Activated CD8-positive, alpha-beta memory T cell treated with anti-CD3 and anti-CD28 coated beads for 4 hours (primary cell): ENCODE measurements at places on chromosomes 7 and 10.

- no peak for DNase-seq
Measured at GRCh38 chr10:117370205-117370604, 5.0 kb downstream of the PDZD8 start.

DNA sequence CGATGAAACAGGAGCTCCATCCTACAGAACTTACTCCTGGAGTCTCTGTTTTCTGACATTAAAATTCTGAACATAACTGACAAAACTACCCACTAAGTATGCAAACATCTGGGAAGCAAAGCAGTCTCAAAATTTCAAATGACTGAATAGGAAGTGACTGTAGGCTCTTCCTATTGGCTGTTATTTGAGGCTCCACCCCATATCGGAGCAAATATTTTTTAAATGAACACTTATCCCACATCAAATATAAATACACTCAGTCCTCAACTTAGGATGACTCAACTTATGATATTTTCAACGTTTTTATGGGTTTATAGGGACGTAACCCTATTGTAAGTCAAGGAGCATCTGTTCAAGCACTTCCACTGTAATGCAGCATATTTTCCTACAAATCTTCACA is 8.8 kb downstream of the HSPA12A start:
- DNase-seq = no peak

DNA sequence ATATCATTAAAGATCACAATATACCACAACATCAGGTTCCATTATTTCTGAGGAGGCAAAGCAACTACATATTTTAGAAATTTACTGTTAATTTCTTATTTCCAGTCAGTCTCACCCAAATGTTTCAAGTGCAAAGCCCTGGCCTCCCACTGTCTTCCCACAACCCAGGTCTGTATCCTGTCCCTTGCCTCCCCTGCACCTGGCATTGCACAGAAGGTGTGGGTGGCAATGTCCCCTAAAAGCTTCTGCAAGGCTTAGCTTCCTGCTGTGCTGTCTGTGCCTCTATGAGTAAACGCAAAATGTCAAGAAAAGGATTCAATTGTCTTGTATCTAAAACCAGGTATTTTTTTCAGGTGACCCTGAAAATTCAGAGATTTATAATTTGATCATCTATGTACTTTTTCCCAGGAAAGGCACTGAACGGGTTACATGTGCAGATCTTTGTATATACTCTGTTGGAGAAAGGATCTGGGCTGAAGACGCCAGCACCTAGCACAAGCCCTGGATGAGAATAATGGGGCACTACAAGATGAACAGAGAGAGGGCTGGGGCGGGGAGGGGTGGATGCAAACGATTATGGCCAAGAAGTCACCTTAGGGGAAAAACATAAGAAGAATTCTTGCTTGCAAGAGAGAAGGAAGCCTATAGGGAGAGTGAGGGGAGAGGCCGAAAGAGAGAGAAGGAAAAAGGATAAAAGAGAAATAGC is 3.1 kb upstream of the ANTXRL start:
- DNase-seq = no peak

- DNase-seq = no peak
Measured at GRCh38 chr10:84608126-84608525, 279.7 kb downstream of the CCSER2 start.

DNA sequence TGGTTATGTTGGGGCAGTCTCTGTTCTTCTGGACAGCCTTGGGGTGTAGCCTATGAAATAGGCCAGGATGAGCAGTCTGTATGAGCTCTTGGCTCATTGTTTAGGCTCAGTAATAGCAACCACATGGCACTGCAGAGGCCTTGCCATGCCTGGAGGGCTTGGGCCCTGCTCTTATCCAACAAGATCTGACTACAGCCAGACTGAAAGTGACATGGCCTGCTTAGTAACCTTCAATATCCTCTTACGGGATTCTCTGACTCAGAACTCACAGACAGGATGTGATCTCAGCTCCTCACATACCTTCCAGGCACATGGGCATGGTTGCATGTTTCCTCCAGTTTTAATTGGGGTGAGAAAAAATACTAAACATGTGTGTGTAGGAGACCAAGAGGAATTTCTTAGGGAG is 289.3 kb downstream of the PTEN start:
- DNase-seq = no peak

GRCh38 chr10:100022403-100022802 is 12.7 kb upstream of the DNMBP start:
- no peak for DNase-seq

DNA sequence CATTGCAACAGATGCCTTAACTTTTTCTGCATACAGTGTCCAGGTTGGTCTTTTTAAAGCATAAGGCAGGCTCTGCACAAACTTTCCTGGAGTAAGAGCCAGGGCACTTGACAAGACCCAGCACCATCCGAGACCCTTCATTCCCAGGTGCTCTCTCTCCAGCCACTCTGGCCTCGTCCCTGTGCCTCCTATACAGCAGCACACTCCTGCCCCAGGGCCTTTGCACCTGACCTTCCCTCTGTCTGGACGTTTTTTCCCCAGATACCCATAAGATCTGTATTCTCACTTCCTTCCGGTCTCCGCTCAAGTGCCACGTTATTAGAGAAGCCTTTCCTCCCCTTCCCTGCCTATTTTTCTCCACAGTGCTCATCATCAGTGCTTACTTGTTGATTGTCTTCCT is 25.6 kb downstream of the PYROXD2 start:
- DNase-seq = no peak
